ENCODE measurements at places on chromosomes 2 and 18.

DNA sequence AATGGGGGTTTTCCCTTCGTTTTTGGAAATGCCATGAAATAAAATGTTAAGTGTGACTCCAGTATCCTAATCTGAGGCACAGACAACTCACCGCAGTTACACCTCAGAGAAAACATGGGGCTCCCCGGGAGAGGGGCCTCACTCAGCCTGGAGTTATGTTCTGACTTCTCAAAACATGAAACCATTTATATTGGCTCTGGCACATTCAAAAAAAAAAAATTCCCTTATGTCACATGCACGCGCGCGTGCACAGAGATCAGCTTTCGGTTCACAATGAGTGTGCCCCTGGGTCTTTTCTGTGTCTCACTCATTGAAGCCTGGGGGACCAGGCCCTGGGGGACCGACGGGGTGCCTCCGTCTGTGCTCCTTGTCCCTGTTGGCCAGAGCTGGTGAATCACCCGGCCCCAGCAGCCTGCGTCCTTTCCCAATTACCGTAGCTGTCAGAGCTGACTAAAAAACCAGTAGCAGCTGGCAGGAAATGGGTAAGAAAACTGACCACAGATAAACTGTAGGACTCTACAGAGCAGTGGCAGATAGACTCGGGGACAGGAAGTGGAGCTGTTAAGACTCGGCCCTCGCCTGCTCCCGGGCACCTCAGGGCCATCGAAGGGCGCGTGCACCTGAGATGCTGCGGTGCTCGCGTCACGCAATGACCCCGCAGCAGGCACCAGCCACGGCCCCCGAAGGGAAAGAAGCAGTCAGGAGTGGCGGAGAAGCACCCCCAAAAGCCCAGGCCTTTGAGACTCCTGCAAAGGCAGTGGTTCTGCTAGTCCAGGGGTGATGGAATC lies 138.3 kb upstream of the ID2 start:
- DNase-seq = peak; percentile 62

DNA sequence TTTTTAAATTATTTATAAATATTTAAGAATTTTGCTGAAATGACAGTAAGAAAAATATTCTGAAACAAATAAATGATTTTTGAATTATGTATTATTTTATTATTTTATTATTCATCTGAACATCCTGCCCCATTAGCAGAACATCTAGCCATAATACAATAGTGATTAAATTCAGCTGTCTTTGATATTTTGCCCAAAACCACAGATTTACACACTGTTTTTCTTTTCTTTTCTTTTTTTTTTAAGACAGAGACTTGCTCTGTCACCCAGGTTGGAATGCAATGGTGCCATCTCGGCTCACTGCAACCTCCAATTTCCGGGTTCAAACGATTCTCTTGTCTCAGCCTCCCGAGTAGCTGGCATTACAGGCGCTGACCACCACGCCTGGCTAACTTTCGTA lies 1.9 kb upstream of the SCYGR1 start:
- peak; percentile 59 for DNase-seq

DNA sequence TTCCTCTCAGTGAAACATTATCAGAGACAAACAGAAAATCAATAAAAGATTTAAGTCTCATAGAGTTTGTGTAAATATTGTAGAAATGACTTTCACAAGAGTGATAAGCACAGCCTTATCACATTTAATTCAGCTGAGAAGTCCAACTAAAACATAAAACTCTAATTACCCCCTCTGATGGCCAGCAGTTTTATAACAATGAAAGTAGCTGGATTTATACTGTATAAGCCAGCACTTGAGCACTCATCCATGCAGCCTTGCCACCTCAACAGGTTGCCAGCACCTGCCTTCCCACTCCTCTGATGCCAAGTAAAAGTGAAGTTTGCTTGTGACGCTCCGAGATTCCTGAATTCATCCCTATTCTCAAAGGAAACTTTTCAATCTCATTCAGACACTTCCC lies 103.0 kb upstream of the STK39 start:
- no peak for DNase-seq

DNA sequence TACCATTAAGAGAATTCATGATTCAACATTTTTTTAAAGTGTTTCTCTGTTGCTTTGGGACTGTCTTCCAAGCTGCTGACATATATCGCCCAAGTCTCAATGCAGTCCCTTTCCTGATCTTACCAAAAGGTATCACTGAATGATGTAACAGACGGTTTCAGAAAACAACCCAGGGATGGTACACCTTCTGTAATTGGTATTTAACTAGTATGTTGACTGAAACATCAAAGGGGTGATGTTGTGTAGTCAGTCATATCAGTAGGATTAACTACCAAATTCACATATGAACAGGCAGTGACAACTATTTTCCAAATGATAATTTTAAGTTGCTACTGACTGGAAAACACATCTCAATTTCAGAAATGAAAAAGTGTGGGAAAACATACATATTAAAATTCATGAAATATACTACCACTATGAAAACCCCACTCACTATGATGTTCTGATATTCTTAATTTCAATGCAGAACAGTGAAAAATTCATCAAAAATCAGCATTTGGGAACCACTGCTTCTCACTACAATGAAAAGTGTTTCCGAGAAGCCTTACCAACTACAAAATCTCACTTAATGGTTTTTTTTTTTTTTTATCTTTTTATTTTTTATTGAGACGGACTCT lies 59.8 kb downstream of the MEMO1 start:
- DNase-seq = no peak

DNA sequence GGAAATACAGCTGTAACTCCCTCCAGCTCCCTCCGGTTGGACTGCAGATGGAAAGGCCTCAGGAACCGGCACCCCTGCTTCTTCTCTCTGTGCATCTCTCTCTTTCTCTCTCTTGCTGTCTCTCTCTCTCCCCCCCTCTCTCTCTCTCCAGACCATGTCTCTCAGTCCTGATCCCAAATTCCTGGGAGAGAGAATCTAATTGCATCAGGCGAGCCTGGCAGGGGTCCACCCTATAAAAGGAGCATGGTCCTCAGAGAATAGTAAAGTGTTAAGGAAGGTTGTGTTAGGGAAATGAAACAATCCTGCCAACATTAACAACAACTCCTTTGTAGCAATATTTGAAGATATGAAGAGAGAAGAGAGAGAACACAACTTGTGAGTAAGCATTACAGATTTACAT lies 36.7 kb downstream of the VIT start:
- DNase-seq = no peak

- DNase-seq = peak; percentile 13
Observed at GRCh38 chr18:28284132-28284531, 107.2 kb upstream of the CDH2 start.

GRCh38 chr18:37729716-37730115 lies 164.1 kb upstream of the CELF4 start:
- DNase-seq = no peak

DNA sequence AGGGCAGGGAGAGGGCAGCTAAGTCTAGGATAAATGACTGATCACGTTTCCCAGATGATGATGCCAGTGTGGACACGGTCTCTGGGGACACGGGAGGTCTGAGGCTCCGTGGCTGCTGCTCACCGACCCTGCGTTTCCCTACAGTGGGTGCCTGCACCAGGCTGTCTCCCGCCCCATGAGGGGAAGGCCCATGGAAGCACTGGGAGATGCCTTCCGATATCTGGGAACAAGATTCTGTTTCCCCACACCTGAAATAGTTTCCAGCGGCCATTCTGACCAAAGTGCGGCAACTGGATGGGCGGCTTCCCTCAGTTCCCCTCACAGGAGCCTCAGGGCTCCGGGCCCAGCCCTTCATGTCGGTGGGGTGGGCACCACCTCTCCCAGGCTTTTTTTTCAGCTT lies 83.1 kb downstream of the EDAR start:
- no peak for DNase-seq

- DNase-seq = no peak
Observed at GRCh38 chr2:188404341-188405004, 112.8 kb downstream of the GULP1 start.

- DNase-seq = no peak
Observed at GRCh38 chr2:195037045-195037444, 620.0 kb upstream of the SLC39A10 start.

DNA sequence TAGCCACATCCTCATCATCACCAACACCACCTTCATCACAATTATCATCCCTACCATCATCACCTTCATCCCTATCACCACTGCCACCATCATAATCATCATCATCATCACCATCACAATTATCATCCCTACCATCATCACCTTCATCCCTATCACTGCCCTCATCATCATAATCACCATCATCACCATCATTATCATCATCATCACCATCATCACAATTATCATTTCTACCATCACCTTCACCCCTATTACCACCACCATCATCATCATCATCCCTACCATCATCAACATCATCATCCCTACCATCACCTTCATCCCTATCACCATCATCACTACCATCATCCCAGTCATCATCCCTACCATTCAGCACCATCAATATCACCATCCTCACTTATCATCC lies 140.5 kb downstream of the LOXHD1 start:
- no peak for DNase-seq

DNA sequence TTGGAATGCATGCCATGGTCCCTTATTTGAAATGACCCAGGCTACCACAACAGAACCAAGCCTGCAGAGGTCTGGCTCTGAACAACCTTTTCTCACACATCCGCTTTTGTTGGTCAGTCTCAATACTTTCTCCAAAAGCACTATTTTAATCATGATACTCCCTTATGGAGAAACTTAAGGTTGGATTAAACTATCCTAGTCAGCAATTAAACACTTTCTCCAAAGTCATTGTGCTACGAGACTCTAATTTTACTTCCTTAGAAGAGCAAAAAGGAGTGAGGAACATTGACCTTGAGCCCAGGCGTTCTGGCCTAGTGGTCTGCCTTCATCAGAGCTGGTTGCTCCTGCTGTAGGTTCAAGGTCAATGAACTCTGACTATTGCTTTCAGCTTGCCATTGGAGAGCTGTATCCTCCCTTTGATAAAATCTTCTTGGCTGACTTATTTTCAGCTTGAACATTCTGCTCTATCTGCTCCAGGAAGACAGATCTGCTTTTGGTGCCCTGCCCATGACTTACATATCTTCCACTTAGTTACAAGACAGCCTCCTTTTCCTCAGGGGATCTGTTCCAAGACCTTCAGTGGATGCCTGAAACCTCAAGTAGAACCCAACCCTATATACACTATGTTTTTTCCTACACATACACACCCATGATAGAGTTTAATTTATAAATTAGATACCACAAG lies 91.2 kb downstream of the NCKAP5 start:
- DNase-seq = no peak

DNA sequence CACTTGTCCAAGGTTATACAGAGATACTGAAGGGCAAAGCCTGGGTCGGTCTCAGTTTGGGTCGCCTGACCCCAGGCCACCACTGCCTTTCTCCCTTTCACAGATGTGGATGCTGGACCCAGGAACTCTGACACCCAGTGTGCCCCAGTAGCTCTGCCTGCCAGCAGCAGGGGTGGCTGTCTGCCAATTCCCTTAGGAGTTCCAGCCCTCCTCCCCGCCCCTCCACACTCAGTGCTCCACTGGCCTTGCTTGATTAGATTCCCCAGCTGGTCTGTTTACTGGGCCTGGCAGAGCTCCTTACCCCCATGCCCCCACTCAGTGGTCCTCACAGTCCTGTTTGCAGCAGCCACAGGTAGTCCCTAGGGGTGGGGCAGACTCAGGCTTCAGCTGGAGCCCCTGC lies 75.5 kb downstream of the NPAS2 start:
- DNase-seq = no peak

DNA sequence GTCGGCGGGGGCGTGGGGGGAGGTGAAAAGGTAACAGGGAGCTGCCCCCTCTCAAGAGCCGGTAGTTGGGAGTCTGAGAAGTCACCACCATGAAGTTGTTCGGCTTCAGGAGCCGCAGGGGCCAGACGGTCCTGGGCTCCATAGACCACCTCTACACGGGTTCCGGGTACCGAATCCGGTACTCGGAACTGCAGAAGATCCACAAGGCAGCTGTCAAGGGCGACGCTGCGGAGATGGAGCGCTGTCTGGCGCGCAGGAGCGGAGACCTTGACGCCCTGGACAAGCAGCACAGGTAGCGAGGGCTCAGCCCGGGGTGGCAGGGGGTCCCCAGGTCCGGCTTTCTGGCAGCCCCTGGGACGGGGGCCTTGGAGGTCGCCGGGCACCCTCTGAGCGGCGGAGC lies 47.1 kb upstream of the ZNF519 start:
- DNase-seq = no peak

GRCh38 chr2:128279786-128280157 lies 38.9 kb downstream of the HS6ST1 start:
- DNase-seq = no peak

DNA sequence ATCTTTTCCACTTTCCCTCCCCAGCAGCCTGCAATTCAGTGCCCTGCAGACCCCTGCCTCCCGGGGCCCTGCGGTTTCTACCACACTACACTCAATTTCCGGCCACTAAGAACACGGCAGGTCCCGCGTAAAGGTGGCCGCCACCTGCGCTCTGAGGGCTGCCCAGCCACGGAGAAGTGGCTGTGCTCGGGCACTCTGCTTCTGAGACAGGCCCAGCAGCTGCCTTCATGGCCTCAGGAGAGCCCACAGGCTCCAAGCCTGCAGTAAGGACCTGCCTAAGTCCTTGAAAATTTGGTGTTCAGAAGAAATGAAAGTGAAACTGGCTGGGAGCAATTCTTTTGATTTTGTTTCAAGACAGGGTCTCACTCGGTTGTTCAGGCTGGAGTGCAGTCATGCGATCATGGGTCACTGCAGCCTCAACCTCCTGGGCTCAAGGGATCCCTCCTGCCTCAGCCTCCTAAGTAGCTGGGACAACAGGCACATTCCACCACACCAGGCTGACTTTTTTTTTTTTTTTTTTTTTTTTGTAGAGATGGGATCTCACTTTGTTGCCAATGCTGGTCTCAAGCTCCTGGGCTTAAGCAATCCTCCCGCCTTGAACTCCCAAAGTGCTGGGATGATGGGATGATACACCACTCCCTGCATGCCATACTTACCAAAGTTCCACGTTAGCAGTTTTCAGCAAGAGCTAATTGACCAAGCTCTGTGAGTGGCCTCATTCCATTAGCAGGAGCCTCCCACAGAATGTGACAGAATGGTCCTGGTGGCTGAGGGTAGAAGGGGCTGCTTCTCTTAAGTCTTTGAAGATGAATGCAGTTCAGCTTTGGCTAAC lies 14.6 kb upstream of the ALPP start:
- peak; percentile 8 for DNase-seq

DNA sequence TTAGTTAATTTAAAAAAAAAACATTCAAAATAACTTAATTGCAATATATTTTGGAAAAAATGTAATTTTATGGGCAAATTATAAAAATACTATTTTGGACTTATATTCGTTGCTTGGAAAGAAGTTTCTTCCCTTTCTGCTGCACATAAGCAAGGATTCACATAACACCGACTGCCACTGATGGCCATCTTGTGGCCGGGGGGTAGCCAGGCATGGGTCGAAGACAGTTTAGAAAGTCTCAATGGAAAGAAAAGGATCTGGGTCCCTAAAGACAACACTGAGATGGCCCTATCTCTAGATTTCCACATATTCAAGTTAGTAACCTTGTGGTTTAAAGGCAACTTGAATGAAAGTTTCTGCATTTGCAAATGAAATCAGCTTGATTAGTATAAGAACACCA lies 318.6 kb downstream of the AKAIN1 start:
- DNase-seq = no peak
